ENCODE measurements at places on chromosomes 1 and 21.

- DNase-seq: no peak
These were observed 64.0 kb upstream of the ZNF281 start for GRCh38 chr1:200473698-200474371.

- DNase-seq: no peak
These were observed 21.8 kb downstream of the PTPRC start for GRCh38 chr1:198660341-198661261.

DNA sequence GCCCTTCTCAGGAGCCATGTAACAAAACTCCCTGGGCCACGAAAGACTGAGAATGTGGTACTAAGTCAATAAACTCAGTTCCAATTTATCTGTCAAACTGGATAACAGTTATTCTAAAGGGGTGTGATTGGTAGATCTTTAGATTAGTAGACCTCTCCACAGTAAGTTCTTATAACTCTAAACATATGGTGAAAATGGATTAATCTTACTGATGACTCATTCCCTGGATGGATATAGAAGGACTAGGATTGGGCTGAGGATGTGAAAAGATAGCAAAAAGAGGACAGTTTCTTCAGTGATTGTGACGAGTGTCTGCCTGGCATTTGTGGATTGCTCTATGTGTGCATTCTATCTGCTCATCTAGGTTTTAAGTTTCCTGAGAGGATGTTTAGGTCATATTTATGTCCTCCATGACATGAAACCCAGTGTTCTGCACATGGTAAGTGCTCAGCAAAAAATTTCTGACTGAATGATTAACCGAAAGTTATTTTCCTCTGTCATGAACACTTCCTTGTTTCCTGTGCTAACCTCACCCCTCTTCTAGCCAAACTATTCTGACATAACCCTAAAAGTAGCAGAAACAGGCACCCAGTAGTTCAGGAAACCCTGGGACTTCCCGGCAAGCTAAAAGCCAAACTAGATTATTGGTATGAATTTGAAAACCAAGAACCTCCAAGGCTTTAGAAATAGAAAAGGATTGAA is 397.5 kb upstream of the PLXNA2 start:
- DNase-seq: no peak

GRCh38 chr1:105608713-105609112 is 1447.8 kb upstream of the PRMT6 start:
- DNase-seq: no peak

- no peak for DNase-seq
These were observed 117.6 kb downstream of the NME7 start for GRCh38 chr1:169250022-169250421.

All from ecto neural progenitor cell (in vitro differentiated cells).